Central memory CD8-positive, alpha-beta T cell (primary cell): ENCODE measurements at places on chromosomes 2 and 18.

DNA sequence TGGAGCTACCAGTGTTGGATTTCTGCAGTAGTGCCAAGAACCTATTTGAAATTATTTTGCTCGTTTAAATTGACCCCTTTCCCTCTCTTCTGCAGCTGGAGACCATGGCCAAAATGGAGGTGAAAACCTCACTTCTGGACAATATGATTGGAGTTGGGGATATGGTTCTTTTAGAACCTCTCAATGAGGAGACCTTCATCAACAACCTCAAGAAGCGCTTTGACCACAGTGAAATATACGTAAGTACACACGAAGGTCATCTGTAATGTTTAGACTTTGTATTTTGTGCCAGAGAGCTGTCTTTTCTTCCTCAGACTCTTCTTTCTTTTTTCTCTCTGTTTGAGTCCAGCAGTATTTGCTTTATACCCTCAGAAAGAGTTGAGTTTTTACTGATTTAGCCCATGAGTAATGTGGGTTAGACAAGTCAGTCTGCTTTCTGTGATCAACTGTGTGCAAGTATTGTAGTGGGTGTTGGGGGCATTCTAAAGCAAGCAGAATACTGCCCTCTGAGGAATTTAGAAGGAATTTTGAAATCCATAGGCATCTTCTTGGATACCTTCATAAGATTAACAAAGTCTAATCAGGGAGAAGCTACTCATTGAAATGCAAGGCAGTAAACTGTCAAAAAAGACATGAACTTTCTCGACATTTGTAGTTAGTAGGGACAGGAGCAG, 31.7 kb downstream of the MYO1B start:
- no peak for DNase-seq

GRCh38 chr18:23283916-23284430, 148.7 kb downstream of the CABLES1 start:
- DNase-seq: no peak

DNA sequence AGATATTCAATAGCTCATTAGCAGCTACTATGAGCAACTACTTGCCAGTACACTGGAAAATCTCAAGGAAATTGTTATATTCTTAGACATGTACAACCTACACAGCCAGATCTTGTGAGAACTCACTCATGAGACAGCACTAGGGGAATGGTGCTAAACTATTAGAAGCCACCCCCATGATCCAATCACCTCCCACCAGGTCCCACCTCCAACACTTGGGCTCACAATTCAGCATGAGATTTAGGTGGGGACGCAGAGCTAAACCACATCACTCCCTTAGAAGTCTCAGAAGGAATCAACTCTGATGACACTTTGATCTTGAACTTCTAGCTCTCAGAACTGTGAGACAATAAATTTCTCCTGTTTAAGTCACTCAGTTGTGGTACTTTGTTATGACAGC, 418.3 kb upstream of the SPHKAP start:
- DNase-seq: no peak

DNA sequence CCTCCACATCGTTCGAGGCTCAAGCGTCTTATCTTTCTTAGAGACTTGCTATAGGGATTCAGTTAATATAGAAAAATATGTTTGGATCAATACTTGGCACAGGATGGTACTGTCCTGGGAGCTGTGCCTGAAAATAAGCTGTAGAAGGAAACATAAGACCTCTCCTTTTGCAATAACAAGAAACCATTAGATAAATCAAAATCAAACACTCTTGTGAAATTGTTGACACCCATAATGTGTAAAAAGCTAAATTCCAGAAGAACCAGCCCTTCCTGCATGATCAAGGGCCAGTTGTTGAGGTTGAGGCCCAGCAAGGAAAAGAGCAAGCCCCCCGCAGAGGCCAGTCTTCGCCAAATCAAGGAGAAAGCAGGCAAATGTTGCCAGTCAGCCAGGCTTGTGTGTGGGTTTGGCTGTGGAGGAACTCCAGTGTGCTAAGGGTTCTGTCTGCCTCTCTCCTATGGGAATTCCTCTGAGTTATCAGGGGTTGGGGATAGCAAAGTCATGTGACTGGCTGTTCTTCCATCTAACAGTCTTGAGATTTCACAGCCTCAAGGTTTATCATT, 185.7 kb downstream of the ACKR3 start:
- no peak for DNase-seq
